ENCODE measurements at places on chromosomes 3 and 15.
A peak's percentile ranks its signal among the peaks of the same experiment; 100 is the strongest.

- DNase-seq = no peak
These were observed 1.9 kb downstream of the PAK6 start for GRCh38 chr15:40240619-40241221.

- DNase-seq = no peak
These were observed 4.1 kb downstream of the PBRM1 start for GRCh38 chr3:52681596-52681995.

GRCh38 chr15:54564166-54564565 is 585.9 kb downstream of the UNC13C start:
- no peak for DNase-seq

DNA sequence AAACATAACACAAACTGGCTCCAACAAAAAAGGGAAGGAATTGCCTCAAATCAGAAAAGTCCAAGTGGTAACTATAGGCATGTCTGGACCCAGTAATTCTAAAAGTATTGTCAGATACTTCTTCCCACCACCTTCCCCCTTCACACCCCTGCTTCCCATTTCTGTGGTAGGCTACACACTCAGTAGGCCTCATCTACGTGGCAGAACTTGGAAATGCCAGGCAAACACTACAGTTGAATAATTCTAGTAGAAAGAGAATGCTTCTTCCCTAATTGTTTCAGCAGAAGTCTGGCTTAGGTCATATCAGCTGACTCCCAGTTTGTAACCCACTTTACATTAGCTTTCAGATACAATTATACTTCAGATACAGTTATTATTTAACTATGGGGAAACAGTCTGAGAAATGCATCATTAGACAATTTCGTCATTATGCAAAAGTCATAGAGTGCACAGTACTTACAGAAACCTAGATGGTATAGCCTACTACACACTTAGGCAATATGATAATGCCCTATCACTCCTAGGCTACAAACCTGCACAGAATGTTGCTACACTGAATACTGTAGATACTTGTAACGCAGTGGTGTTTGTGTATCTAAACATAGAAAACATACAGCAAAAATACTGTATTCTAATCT is 6.4 kb downstream of the SETMAR start:
- no peak for DNase-seq

GRCh38 chr15:98888820-98889479 is 118.6 kb downstream of the PGPEP1L start:
- DNase-seq = no peak

DNA sequence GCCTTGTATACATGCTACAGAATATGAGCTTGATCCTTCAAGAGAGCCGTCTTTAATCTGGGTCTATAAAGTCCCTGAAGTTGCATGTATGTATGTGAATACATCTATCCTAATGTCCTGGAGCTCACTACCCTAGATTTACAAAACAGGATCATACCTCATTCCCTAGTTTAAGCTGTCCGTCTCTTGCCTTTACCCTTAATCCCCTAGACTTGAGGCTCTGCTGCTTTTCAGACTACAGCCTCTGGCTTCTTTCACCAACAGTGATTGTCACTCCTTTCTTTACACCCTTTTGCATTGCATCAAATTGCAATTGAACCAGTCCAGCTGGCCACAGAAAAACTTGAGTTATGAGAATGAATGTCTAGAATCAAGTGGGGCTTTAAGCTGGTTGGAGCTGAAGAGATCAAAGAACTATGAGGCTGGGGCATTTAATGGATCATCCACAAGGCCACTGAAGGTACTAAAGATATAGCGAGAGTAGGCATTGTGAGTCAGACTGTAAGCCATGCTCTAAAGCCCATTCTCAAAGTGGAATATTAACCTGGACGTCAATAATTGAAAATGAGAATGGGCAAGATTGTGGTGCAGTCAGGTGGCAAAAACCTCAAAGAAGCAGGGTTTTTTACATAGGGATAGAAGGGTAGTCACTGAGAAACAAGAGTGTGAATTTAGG is 12.3 kb upstream of the PLD1 start:
- DNase-seq = no peak

DNA sequence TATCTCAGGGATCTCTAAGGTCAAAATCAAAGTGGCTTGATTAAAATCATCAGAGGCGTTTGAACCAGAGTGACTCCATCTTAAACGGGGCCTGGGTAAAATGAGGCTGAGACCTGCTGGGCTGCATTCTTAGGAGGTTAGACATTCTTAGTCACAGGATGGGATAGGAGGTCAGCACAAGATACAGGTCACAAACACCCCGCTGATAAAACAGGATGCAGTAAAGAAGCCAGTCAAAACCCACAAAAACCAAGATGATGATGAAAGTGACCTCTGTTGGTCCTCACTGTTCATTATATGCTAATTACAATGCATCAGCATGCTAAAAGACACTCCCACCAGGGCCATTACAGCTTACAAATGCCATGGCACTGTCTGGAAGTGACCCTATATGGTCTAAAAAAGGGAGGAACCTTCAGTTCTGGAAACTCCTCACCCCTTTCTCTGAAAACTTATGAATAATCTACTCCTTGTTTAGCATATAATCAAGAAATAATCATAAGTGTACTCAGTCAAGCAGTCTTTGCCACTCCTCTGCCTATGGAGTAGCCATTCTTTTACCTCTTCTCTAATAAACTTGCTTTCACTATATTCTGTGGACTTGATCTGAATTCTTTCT is 143.3 kb upstream of the SLCO3A1 start:
- no peak for DNase-seq

DNA sequence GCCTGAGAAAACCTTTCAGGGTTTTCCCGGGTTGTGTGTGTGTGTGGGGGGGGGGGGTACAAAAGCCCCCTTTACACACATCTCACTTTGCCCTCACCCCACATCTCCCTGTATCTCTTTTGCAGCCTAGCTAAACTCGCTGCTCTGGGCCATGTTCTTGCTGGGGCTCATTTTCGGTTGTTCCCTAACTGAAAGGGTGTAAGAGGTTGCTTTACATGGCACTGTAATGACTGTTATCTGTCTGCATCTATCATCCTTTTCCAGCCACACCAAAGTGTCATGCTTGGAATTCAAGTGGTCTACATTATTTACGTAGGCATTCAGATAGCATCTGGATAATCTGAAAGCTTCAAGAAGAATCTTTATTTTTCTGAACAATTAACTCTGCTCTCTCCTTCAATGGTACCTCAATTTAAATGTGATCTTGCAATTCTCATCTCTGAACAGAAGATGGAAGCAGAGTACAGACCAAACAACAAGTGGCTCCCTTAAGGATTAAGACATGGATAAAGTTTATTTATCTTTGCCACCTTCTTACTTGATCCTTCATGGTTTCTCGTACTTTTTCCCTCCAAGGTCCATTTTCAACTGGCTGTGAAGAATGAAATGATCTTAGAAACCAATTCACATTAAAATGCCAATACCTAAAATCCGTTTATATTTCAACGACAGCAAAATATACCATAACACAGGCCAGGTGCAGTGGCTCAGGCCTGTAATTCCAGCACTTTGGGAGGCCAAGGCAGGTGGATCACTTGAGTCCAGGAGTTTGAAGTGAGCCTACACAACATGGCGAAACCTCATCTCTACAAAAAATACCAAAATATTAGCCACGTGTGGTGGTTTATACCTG is 34.9 kb downstream of the DCLK3 start:
- peak; percentile 57 for DNase-seq

- no peak for DNase-seq
These were observed 38.7 kb downstream of the RAB27A start for GRCh38 chr15:55250941-55251340.

GRCh38 chr3:153927107-153927506 is 194.1 kb upstream of the ARHGEF26 start:
- peak; percentile 12 for DNase-seq

DNA sequence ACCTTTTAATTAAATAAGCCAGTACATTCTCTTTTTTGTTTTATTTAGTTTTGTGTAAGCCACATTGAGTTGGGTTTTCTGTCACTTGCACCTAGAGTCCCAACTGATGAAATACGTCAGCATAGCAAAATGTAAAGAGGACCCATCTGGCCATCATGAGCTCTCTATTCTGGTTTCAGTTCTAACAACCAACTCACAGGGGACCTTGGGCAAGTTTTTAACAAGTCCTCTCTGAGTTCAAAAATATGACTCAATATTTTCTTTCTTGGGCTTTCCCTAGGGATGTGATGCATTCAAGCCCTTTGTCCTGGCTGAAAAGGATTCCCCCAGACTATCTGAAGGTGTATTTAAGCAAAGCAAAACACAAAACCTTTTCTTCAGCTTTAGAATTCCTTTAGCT is 32.9 kb downstream of the PLCH1 start:
- DNase-seq = no peak

GRCh38 chr3:79947469-79947868 is 179.7 kb upstream of the ROBO1 start:
- DNase-seq = no peak

DNA sequence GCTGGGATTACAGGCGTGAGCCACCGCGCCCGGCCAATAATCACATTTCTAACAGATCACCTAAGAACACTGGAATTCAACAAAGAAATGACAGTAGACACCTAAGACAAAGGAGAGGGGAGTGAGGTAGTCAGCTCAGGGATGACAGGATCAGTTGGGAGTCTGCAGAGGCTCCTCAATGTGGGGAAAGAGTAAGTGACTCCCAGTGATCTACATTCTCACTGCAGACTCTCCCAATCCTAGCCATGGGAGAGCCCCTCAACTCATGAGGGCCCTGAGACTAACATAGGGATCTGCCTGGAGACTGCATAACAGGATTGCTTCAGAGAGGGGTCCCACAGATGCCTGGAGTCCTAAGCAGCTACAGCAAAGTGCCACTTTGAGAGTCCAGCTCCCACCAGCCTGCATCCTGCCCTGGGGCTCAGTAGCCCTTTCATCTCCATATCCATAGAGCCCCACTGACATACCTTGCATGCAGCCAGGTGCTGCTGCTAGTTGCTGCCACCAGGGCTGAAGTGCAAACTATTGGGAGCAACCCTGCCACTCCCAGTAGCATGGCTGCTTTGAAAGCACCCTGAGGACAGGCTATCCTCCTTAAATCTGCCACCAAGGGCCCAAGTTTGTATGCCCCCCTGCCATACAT is 21.8 kb upstream of the PFN2 start:
- DNase-seq = no peak

GRCh38 chr3:7787871-7788828 is 713.5 kb upstream of the LMCD1 start:
- DNase-seq = no peak

DNA sequence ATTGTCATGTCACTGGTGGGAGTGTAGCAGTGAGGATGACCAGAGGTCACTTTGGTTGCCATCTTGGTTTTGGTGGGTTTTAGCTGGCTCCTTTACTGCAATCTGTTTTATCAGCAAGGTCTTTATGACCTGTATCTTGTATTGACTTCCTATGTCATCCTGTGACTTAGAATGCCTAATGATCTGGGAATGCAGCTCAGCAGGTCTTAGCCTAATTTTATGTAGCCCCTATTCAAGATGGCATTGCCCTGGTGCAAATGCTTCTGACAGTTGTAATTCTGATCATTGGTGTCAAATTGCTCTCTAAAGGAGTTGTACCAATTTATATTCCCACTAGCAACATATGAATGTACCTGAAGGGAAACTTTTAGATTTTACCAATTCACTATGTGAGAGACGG is 74.4 kb downstream of the STRIT1 start:
- DNase-seq = no peak

DNA sequence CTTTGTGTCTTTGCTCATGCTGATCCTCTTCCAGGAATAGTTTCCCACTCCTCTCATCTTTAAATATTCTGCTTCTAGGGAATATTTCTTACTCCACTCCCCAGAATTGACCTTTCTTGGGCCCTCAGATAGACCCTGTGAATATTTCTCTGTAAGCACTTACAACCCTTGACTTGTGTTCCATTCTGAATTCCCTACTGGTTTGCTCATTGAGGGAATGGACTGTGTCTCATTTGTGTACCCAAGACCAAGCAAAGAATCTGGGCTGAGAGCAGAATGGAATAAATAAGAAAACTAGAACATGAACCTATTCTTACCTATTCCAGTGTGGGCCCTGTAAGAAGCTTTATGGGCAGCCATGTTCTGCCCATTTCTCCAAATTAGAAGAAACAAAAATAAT is 72.7 kb upstream of the TSPAN3 start:
- DNase-seq = no peak
